ENCODE measurements at places on chromosomes 2 and 18.
A peak's percentile ranks its signal among the peaks of the same experiment; 100 is the strongest.

- DNase-seq = no peak
These were observed 644.3 kb downstream of the BCL11A start for GRCh38 chr2:59909147-59909546.

- DNase-seq = no peak
These were observed 89.2 kb downstream of the PIGN start for GRCh38 chr18:62097698-62098097.

DNA sequence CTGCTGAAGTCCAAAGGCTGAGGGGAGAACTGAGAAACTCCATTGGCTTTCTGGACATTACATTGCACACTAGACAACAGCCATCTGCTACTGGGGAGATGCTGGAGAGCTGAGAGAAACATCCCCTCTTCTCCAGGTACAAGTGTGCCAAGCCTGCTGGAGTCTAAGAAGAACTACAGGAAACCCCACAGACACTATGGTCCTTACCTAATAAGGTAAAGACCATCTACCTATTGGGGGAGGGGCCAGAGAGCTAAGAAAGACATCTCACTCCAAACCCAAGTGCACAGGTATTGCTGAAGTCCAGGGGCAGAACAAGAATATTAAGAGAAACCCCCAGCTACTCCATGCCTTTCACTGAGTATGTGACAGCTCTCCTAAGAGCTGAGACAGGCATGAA, 338.7 kb upstream of the NCKAP5 start:
- no peak for DNase-seq

- no peak for DNase-seq
These were observed 231.9 kb downstream of the RND3 start for GRCh38 chr2:150255528-150255927.

GRCh38 chr2:10321622-10322021, 18.9 kb downstream of the HPCAL1 start:
- no peak for DNase-seq

GRCh38 chr2:181697126-181697525, 16.8 kb upstream of the NEUROD1 start:
- DNase-seq = no peak

- DNase-seq = no peak
These were observed 417.9 kb upstream of the GCFC2 start for GRCh38 chr2:76128622-76129021.

DNA sequence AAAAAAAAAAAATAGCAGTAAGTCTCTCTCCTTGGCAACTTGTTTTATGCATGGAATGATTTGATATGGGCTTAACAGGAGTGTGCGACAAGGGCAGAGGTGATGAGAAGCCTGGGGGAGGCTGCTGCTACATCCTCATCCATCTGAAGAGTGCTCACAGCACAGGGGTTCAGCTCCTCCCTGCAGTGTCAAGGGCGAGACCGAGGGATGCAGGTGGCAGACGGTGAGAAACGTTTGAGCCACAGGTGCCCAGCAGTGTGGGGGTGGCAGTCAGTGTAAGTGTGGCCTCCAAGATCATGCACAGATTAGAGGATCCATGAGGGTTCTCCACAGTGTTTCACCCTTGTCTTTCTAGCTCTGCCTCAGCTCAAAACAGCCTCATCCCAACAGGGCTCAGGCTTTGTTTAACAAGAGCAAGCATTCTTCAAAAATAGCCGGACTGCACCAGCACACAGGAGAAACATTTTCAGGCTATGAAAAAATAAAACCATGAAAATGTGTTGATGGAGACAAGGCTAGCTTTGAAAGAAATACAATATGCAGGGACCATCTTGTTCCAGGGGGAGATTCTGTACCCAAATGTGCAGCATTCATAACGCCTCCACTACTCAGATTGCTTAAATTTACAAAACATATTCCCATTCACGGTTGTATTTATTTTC, 324.5 kb upstream of the MYT1L start:
- DNase-seq = no peak

DNA sequence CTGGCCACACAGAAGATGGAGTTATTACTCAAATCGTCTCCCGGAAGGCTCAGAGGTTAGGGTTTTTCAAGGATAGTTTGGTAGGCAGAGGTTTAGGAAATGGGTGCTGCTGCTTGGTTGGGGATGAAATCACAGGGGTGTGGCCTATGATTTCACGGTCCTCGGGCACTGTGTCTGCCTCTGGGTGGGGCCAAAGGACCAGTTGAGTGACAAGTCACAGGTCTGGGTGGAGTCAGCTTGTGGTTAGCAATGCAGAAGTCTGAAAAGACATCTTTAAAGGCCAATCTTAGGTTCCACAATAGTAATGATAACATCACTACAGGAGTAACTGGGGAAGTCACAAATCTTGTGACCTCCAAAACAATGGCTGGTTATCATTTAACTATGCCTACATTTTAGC, 387.8 kb downstream of the ZNF521 start:
- DNase-seq = peak; percentile 51

- DNase-seq = no peak
These were observed 95.6 kb downstream of the ITGA4 start for GRCh38 chr2:181552808-181553207.

DNA sequence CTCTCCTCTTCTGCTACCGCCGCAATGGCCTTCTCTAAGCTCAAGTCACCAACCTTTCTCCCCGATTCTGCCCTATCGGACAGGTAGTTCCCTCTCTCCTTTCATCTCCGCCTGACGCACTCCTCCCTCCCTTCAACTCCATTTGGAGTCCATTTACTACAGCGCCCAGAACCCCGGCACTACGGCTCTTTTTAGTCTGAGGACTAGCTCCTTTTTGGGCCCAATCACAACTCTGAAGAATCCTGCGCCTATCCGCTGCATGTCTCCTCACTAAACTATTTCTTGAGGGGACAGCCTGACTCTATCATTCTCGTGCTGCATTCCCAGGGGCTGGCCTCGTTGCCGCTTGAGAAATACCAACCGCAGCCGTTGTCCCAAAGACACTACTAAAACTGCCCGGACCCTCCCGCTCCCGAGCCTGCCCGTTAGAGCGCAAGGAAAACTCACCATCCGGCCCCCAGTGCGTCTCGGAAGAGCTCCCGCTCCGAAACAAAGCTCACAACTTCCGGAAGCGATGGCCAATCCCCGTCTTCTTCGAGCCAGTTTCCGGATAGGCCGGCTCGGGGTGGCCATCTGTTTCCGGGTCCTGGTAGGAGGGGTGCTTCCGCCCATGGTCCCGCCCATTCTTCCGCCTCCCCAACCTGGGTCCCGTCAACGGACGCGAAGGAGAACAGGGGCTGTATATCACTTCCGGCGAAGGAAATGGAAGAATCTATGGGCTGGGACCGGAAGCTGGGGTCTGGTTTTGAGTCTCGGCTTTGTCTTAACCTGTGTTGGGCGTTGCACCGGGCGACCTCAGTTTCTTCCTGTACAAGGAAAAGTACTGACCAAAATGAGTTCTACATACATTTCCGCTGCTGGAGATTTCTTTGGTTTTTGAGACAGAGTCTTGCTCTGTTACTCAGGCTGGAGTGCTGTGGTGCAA, at the start of gene TPRKB:
Gene TPRKB, minus strand, starts transcription at position 491 of the 925 bp plus-strand sequence. CDS start 2,776 bp downstream, outside the sequence.
- DNase-seq = peak; percentile 90

DNA sequence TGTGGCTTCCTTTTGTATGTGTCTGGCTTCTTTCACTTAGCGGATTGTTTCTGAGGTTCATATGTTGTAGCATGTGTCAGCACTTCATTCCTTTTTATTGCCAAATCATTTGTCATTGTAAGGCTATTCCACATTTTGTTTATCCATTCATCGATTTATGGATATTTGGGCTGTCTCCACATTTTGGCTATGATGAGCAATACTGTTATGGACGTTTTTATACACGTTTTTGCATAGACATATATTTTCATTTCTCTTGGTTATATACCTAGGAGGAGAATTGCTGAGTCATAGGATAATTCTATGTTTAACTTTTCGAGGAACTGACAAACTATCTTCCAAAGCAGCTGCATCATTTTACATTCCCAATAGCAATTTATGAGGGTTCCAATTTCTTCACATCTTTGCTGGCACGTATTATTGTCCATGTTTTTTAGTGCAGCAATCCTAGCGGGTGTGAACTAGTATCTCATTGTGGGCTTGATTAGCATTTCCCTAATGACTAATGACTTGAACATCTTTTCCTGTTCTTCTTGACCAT, 48.1 kb upstream of the TBC1D8 start:
- no peak for DNase-seq

DNA sequence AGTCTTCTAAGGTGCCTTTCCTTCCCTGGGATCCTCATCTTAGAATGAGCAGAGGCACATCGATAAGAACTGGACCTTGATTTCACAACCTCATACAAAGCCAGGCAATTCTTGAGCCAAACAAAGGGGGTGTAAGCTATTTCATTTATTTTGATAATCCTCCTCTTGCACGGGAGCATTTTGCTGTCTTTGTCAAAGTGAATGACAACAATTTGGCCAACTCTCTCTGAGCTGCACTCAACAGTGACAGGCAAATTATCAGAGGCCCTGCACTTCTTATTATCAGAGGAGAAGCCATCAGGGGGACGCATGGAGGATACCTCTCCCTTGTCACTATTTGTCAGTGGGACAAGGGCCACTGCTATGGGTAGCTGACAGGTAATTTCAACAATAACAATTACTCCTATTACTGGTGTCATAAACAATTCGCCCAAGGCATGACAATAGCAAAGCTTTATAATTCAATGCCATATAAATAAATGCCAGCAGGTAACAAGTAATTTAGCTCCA, 260.4 kb downstream of the MEIS1 start:
- no peak for DNase-seq

- no peak for DNase-seq
These were observed 143.9 kb downstream of the CAPN13 start for GRCh38 chr2:30663321-30663720.

DNA sequence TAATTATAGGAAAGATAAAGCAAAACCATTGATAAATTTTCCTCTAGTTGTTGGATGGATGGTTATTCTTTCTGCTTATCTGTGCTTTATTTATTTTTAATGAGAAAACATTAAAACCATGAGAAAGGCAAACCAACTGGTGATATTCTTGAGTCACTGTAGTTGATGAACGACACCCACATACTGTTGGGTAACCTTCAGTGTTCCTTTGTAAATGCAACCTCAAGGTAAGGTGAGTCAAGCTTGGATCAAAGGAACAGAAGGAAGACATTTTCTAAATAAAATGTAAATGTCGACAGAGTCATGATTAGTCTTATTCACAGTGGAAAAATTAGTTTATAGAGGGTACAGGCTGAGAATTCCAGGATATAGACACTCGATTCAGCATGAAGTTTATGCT, 12.7 kb downstream of the ABCB11 start:
- no peak for DNase-seq

DNA sequence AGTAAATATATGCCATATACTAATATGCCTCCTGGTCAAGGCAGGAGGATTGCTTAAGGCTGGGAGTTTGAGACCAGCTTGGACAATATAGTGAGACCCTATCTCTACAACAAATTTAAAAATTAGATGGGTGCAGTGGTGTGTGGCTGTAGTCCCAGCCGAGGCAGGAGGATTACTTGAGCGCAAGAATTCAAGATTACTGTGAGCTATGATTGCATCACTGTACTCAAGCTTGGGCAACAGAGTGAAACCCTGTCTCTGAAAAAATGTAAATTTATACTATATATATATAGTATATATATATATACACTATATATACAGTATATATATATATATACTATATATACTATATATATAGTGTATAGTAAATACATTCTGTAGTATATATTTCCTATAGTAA, 30.0 kb upstream of the NPC1 start:
- no peak for DNase-seq

GRCh38 chr2:175786471-175787124, 215.5 kb downstream of the LNPK start:
- DNase-seq = no peak

GRCh38 chr2:176760439-176760838, 452.2 kb upstream of the HNRNPA3 start:
- DNase-seq = no peak

DNA sequence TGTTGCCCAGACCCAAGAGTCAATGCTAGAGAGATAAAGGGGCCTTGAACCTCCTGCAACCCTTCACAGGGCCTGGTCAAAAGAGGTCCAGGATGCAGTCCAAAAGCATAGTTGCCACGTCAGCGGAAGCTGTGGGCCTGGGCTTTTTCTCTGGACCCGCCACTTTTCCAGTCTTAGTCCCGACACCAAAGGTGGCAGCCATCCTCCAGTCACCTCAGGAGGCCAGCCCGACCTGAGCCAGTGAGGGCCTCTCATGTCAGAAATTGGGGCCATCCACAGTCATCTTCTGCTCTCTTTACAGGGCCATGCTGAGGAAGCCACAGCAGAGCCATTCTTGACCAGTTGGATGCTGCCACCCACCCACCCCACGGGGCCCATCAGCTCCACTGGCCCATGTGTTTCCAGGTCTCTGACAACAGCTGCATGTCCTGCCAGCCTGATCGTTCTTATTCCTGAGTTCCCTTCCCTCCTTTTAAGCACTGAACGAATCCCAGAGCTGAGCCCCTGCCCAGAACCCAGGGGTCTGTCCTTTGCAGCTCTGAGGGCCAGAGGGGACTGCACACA, 34.1 kb upstream of the KLHL29 start:
- DNase-seq = no peak

DNA sequence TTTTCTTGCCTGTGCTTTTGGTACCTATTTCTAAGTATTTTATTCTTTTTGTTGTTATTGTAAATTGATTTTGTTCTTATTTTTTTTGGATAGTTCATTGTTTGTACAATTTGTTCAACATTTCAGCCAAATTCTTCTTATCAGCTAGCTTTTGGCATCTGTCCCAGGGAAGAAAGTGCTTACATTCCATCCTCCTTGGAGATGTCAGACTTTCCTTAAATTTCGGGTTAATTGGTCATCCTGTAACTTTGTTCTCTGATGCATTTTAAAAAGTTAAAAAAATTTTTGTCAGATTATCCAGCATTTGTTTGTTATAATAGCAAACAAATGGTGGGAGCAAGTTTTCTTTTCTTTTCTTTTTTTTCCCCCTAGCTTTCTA, 60.3 kb downstream of the PTH2R start:
- DNase-seq = no peak

DNA sequence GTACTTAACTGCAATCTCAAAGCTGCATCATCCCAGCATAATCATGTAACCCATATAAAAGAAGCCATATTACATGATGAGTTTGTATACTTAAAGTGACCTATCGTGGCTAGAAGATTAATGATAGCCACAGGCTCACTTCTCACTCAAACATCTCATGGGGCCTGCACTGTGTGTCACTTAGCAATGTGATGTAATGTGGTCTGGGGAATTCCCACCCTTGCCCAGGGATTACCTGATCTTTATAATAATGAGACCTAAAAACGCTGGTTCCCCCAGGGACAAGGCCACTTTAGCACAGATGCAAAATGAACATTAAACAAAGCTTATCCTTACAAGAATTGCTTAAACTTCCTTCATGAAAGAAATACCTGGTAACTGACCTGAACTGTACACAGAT, 427.1 kb upstream of the CNTNAP5 start:
- no peak for DNase-seq

GRCh38 chr18:75173125-75173432, 35.9 kb downstream of the PTGR3 start:
- DNase-seq = no peak

DNA sequence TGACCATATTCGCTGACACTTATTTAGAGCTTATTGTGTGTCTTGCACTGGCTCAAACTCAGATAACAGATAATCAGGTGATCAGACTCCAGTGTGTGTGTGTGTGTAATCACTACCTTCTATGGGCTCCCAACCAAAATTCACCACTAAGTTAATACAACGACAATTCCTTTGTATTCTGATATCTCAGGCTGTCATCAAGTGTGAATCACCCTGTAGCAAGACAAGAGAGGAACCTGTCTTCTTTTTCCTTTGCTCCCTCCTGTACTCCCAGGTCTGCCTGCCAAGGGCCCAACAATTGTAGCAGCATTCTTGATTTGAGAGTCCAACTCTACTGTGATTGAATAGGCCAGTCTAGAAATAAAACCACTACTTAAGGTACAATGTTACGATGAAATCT, 25.8 kb downstream of the ITGB6 start:
- DNase-seq = no peak

- no peak for DNase-seq
These were observed 56.4 kb downstream of the PLB1 start for GRCh38 chr2:28552045-28552823.

Measured in WTC11 (cell line).